GOT3 (cell line): ENCODE measurements at places on chromosomes 1 and 21.

- DNase-seq, result no peak
Observed at GRCh38 chr1:229370601-229371021, 27.8 kb upstream of the CCSAP start.

GRCh38 chr1:8465692-8466091 is 147.8 kb downstream of the SLC45A1 start:
- DNase-seq, result no peak

GRCh38 chr1:234710381-234710780 is 100.4 kb upstream of the IRF2BP2 start:
- DNase-seq, result no peak

GRCh38 chr1:227697321-227697864 is 37.7 kb downstream of the JMJD4 start:
- DNase-seq, result no peak

GRCh38 chr1:39694026-39694425 is 2.8 kb upstream of the HPCAL4 start:
- DNase-seq, result no peak

DNA sequence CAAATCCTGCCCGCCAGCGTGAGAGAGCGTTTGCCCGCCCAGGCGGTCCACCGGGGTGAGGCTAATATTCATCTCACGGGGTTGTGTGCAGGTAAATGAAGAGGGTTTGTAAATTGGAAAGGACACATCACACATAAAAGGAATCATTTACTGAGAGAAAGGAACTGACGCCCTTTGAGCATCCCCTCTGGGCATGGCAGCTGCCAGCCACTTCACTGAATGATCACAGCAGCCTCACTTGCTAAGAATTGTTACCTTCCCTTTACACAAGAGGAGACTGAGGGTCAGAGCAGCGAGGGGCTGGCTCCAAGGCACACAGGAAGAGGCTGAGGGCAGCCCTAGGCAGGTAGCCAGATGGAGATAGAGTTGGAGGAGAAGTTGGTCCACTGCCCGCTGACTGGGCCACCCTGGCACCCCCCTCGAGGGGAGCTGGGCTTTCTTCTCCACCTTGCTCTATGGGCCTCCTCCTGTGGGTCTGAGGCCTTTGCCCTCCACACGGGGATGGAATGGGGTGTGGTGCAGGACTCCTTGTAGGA is 96.0 kb downstream of the FOXD2 start:
- no peak for DNase-seq

- no peak for DNase-seq
Observed at GRCh38 chr1:166627558-166627957, 211.7 kb upstream of the POGK start.

GRCh38 chr1:1116701-1117468 is 996 bp upstream of the C1orf159 start:
- DNase-seq, result no peak

GRCh38 chr1:118993700-118994026 is 5.5 kb upstream of the TBX15 start:
- DNase-seq, result no peak

DNA sequence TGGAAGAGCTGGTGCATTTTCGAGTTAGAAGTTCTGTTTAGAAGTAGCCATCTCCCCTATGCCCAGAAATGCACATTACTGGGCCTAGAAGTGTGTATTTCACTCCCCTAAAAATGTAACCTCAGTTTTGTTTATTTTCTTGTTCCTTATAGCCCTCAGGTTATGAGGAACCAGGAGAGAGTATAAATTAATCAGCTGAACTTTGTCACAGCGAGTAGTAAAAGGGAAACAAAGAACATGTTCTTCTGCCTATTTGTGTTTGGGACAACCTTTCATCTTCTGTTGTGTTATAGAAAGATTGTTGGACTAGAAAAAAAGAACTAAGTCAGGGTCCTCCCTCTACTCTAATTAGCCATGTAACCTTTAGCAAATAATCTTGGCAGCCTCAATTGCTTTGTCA is 160.5 kb upstream of the PDE4B start:
- no peak for DNase-seq

DNA sequence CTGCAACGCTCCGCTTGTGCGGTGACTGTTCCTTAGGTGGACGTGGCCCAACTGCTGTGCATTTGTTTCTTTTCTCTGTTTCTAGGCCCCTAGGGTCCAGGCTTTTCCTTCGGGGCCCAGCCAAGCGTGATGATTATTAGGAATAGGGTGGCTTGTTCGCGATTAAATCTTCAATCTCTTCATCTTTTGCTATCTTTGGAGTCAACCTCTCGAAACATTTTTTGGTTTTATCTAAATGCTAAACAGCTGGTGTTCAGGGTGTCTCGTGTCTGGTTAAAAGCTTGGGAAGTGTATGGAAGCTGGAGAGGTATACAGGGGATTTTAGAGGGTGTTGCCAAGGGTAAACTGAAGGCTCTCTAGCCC is 844 bp upstream of the PLD5 start:
- no peak for DNase-seq

- DNase-seq, result no peak
Observed at GRCh38 chr1:186819126-186819525, 9.6 kb upstream of the PLA2G4A start.

DNA sequence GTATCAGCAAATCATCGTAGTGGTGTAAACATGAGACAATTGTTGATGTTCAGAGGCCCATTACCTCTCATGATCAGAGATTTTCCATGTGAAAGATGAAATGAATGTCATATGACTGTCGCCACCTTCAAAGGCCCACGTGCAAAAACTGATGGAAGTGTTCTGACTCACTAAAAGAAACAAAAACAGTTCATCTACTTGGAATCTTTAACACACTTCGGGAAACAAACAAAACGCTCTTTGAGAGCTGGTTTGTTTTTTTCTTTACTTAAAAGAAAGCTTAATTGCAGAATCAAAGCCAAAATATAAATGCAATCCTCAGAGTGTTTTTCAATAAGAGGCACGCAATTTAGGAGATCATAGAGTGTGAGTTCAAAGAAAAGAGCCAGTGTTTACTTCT is 100.8 kb downstream of the PLPPR4 start:
- no peak for DNase-seq

- no peak for DNase-seq
Observed at GRCh38 chr1:32981003-32981901, 16.6 kb upstream of the RNF19B start.

- no peak for DNase-seq
Observed at GRCh38 chr1:154348429-154349076, 23.2 kb downstream of the ATP8B2 start.
